ENCODE measurements at places on chromosomes 6 and 20.

- no peak for DNase-seq
Observed at GRCh38 chr6:67639161-67639560, 995.9 kb upstream of the ADGRB3 start.

- no peak for DNase-seq
Observed at GRCh38 chr6:81562169-81562568, 190.3 kb downstream of the TENT5A start.

DNA sequence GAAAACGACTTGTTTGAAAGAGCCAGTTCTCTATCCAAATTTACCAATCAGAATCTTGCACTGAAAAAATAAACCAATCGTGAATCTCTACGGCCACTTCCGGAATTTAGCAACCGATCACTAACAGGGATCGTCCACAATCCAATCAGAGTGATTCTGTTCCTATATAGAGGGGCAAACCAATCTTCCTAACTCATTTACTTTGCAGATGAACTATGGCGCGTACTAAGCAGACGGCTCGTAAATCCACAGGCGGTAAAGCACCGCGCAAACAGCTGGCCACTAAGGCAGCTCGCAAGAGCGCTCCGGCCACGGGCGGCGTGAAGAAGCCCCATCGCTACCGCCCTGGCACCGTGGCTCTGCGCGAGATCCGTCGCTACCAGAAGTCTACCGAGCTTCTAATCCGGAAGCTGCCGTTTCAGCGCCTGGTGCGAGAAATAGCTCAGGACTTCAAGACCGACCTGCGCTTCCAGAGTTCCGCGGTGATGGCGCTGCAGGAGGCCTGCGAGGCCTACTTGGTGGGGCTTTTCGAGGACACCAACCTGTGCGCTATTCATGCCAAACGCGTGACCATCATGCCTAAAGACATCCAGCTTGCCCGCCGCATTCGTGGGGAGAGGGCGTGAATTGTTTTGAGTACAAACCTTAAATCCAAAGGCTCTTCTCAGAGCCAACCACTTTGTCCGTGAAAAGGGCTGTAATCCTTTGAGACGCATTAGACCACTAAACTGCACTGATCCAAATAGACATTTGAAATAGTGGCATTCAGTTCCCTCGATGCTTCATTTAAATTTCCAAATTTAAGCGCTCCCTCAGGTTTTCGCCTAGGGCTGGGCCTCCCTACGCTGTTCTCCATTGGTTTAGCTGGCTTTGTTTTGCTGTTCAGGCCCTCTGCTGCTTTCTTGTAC, 138.0 kb downstream of the HFE start:
- no peak for DNase-seq

- no peak for DNase-seq
Observed at GRCh38 chr6:35686873-35687555, 1.7 kb downstream of the FKBP5 start.

DNA sequence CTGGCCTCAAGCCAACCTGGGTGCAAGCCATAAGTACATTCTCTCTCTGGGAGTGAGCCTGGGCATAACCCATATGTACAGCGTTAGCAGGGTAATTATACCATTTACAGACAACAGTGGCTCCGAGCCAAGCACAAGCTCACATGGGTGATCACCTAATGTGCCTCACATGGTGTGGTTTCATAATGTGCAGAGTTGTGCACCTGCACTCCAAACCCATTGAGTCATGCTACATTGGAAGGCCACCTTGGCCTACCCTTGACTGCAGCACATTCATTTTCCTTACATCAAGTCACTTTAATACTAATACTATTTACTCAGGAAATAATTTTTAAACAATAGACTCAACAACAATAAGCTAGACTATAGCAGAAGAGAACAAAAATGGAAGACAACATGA, 194.5 kb upstream of the PLN start:
- DNase-seq: no peak

DNA sequence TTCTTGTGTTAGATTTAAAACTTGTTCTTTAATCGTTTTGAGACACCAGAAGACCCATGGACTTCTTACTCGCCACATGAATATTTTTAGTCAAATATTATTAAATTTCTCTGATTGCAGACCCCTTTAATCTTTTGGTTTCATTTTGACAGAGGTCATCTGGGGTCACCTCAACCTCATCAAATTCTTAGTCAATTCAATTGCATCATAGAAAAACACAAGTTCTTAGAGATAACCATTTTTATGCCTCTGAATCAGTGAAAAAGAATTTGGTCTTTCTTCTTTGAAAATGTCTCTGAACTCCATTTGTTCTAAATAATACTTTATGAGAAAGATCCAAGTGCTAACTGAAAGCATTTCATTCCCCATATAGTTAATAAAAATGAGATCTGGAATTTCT, 55.2 kb upstream of the CBLN4 start:
- no peak for DNase-seq

DNA sequence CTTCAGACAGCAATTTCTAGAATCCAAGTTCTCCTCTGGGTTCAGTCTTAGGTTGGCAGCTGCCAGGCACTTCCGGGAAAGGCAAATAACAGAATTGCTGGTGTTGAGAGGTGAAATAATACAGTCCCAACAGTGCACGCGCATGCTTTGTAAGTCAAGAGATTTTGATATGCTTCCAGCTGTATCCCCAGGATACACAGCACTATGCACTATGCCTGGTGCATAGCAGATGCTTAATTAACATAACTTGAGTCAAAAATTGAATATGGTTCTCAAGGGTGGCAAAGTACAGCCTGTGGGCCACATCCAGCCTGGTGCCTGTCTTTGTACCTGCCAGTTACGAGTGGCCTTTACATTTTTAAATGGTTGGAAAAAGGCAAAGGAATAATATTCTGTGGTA, 18.9 kb upstream of the PMEPA1 start:
- no peak for DNase-seq
